ENCODE measurements at places on chromosomes 5 and 9.

DNA sequence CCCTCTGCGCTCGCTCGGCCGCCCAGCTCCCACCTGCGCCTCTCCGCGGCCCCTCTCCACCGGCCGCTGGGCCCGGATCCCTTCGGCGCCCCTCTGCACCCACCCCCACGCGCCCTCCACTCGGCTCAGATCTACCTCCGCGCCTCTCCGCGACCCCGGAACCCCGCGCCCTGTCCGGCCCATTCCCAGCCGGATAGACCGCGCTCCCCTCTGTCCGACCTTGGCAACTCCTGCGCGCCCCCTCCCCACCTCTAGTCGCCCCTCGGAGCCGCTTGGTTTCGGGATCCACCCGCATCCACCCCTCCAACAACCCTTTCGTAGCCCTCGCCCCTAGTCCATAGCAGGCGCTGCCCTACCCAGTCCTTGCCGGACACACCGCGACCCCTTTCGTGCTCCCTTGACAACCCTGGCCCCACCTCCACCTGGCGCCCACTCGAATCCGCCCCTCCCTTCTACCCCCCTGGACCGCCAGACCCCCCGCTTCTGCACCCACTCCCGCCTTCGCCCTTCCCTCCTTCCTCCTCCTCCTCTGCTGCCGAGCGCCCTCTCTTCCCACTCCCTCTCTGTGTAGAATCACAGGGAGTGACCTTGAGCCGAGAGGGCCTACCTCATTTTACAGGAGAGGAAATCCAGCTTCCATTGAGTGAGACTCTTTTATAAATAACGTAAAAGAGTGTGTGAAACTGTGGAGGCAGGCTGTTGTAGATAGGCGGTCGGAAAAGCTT is 525 bp upstream of the AK3 start:
- no peak for DNase-seq

DNA sequence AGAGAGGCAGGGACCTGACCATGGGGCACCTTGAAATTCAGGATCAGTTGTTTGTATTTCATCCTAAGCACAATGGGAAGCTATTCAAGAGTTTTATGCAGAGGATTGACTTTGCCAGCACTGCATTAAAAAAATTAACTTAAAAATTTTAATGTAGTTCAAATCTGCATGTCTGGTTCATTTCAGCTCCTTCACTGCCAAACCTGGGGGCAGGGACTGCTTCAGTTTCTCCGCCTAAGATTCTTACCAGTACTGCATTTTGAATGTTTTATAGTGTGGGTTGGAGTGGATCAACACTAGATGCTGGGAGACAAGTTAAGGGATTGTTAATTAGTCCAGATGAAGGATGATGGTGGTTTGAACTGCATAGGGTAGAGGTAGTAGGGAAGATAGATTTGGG is 15.7 kb upstream of the MSMP start:
- no peak for DNase-seq

DNA sequence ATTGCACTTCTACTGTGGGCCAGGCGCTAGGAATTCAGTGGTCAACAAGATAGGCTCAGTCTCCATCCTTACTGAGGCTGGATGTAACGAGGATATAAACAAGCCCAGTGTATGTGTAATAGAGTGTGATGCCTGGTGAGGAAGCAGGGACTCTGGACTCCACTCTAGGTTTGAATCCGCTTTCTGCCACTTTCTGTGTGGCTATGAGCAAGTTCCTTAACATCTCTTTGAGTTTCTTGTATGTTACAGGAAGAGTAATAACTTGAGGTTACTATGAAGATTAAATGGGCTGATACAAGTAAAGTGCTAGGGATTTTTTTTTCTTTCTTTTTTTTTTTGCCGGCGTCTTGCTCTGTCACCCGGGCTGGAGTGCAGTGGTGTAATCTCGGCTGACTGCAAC is 12.4 kb downstream of the DOCK2 start:
- DNase-seq, result no peak

GRCh38 chr5:90759119-90759518 is 200.5 kb downstream of the ADGRV1 start:
- DNase-seq, result no peak

- no peak for DNase-seq
Observed at GRCh38 chr9:38160613-38161215, 91.7 kb upstream of the SHB start.

GRCh38 chr5:137440795-137441194 is 58.3 kb downstream of the SPOCK1 start:
- no peak for DNase-seq

DNA sequence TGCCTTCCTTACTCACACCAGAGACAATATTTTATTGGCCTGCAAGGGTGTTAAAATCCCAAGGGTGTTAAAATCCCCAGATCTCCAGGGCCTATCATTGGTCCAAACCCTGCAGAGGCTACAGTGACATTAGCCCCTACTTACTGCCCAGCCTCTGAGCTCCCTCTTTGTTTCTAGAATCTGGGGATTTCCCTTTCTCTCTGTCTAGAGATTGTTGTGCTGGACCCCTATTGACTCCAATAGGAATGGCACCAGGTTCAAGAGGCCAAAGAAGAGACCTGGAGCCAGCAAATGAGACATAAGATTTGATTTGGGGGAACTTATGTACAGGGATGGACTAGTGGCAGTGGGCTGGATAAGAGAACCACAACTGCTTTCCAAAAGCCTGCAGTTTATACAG is 53.3 kb upstream of the ZBED3 start:
- no peak for DNase-seq

GRCh38 chr9:136160381-136160841 is 41.7 kb upstream of the TMEM250 start:
- no peak for DNase-seq

DNA sequence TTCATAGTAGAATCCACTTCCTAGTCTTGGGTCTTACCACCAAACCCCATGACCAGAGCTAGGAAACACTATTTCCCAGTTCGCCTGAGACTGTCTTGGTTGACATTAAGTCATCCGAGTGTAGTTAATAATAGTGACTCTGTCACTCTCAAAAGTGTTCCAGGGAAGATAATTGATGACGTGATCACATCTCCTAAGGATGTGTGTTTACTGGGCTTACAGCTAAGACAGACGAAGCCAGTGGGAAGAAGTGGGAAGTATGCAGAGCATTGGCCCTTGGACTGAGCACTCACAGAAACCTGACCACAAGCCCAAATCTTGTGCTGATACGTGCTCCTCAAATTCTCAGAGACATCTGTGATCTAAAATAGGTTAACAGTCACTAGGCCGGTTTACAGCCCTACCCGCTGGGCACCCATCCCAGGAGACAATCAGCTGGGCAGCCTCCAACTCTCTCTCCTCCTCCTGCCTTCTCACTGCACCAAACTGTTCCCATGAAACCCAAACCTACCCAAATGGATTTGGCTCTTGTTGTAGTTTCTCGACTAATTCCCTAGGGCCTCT is 316.6 kb downstream of the TLE1 start:
- DNase-seq, result no peak

DNA sequence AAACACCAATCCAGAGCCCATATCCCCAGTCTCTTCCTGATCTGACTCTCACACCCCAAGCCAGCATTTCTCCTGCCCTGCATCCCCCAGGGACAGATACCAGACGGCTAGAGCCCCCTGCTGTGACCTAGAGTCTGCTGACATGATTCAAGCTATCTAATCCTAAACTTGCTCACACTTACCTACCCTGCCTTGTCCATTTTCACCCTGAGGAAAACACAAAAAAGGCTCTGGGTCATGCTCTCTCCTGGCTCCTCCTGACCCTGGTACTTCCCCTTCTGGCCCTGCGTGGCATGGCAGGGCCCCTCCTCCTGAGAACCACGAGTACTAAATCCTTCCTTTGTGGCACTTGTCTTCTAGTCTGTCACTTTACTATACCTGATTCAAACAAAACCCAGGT is 2.8 kb upstream of the ARRDC1 start:
- DNase-seq, result no peak

- DNase-seq, result no peak
Observed at GRCh38 chr9:37918665-37919170, 14.8 kb upstream of the SLC25A51 start.

- DNase-seq, result no peak
Observed at GRCh38 chr5:86118542-86118941, 499.2 kb upstream of the COX7C start.

DNA sequence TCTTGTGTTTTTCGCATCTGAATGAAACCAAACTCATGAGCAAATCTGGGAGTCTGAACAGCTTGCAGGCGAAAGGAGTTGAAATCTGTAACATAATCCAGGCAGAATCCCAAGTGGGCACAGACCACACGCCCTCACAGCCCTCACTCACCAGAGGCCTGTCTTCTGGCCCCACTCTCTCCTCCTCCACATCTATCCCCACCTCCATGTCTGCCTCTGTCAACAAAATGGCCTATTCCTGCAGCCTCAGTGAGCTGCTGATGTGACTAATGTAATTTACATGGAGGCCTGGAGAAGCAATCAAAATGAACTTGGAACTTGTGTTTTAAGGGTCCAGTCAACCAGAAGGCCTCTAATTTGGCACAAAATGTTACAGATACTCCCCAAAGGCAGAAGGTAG is 136.6 kb downstream of the GNA14 start:
- DNase-seq, result no peak

GRCh38 chr5:113179156-113179555 is 202.6 kb downstream of the DCP2 start:
- no peak for DNase-seq

DNA sequence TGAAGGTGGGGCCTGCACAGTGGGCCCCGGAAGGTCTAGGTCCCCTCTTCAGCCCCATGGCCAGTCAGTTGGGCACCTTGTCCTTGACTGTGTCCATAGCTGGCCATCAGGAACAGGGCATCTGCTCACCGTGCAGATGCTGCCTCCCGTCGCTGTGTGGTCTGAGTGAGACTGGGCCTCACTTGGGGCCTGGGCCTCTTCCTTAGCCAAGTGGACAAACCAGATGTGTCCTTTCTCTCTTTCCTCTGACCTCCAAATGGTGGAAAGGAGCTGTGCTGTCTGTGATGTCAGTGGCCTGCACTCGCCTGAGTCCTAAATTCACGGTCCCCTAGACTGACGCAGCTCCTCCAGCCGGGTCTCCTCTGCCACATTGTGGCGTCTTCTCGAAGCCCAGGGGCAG is 114.5 kb downstream of the COL5A1 start:
- no peak for DNase-seq

Data from RCC 7860 (cell line).